CD4-positive, alpha-beta T cell treated with Interleukin-17A for 4 hours (primary cell): ENCODE measurements at places on chromosomes 12 and 14.
A peak's percentile ranks its signal among the peaks of the same experiment; 100 is the strongest.

- DNase-seq: no peak
Measured at GRCh38 chr12:2879853-2880252, 2.8 kb downstream of the RHNO1 start.

DNA sequence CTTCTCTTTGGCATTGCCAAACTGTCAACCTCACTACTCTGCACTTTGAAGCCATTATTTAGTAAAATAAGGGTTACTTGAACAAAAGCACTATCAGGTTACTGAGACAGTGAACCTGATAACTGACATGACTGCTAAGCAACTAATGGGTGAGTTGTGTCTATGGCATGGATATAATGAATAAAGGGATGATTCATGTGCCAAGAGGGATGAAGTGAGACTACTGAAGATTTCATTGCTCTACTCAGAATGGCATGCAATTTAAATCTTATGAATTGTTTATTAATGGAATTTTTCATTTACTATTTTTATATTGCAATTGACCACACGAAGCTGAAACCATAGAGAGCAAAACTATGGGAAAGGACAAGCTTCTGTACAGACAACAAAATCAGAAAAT lies 74.4 kb downstream of the CEP128 start:
- DNase-seq: no peak

DNA sequence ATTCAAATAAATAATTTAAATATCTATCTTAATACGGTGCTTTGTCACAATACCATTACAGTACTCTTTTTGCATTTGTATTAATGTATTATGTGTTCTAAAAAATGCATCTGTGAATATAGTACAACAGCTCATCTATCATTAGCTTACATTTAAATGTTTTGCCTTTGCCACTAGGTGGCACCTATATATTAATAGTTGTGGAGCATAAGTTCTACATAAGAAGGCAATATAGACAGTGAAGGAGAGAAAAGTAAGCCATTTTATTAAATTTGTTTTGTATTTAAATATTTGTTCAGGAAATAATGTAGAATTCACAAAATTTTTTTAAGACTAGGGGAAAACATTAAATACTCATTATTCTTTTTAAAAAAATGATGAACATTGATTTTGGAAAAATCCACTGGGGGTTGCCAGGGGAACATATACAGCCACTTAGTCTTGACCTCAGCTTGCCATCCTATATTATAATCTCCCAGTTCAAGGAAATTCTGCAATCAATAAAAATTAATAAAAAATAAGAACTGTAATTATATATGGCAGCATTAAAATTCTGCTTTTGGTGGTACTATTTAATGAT lies 9.8 kb downstream of the CCER1 start:
- no peak for DNase-seq

DNA sequence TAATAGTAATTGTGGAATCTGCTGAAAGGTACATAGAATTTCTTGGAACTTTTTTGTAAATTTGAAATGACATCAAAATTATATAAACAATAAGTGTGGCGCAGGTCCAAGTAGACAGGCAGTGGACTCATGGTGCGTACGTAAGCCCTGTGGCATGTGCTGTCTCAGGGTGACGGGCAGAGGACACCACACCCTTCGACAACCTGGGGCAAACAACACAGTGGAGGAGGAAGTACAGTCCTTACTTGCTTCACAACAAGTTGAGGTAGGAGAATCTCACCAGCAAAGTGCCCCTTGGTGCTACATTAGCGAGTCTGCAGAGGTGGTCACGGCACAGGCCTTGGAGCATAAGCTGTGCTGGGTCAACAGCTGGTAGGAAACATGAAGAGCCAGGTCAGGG lies 180.9 kb downstream of the AEBP2 start:
- DNase-seq: no peak

GRCh38 chr14:50311337-50311971 lies 575 bp downstream of the L2HGDH start:
- DNase-seq: no peak

DNA sequence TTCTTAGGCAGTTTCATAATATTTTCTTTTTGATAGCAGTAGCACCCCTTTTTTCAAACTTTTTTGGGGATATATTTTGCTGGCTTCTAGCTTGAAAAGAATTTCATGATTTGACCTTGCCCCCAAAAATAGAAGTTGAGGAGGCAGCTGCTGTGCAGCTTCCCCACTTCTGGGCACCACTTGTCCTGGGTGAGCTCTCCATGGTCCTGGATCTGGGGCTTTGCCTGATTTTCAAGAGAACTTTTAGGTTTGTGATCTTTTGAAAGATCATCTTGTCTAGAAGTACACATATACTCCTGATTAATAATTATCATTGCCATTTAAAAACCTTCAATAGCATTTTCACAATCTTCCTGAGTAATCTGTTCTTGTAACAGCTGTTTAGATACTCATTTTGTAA lies 271.6 kb downstream of the NPAS3 start:
- no peak for DNase-seq

- DNase-seq: peak; percentile 59
Measured at GRCh38 chr14:69615496-69616407, 4.4 kb downstream of the SUSD6 start.

DNA sequence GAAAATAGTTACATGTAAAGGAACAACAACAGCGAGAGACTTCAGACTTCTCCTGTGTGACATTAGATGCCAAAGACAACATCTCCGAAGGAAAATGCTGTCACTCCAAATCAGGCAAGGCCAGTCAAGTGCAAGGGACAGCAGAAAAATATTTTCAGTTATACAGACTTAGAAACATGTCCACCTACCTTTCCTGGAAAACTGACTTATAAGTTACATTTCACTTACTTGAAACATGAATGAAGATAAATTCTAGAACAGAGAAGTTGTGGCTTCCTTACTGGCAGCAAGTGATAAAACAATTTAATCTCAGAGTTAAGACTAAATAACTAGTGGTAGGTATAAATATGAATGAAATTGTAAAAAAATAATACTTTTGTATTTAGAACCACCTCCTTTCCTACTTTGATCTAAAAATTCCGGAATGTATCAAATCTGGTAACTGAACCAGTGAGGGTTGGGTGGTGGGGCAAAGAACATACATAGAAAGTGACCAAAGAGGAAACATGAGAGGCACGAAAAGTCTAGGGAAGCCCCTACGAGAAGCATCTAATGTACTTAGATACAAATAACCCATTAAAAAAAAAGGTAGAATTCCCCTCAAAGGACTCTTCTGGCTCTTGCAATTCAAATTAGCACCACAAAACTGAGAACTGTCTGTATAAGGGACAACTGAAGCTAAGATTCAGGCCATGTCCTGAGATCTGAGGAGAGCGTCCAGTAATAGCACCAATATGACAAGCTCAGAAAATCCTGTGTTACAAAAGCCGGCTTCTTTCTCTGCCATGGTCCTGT lies 21.2 kb downstream of the MTHFD1 start:
- DNase-seq: no peak

GRCh38 chr14:106436310-106436905 lies 910.0 kb downstream of the TMEM121 start:
- peak; percentile 74 for DNase-seq

DNA sequence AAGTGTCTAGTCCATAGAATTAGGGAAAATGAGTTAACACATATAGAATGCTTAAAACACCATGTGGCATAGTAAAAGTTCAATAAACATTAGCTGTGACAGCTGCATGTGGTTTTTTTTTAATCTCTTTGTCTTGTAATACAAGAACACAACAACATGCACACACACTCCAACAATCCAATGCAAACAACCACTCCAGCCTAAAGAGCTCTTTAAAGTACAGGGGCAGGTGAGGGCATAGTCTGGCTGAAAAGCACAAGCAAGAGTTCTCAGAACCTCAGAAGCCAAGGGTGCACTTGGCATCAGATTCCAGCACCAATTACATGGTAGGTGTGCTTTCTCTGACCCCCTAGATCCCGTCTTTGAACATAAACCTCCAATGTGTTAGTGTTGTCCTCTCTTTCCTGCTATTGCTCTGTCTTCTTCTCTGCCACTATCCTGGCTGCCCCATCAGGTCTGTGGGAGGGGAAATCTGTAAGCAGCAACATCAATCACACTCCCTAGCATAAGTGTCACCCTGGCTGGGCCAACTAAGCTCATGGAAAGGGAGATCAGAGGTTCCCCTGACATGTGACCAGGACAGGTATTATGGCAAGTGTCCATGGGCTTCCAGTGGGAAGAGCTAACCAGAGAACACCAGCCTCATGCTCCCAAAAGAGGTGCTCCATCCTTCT lies 91.0 kb downstream of the SLC8A3 start:
- no peak for DNase-seq

DNA sequence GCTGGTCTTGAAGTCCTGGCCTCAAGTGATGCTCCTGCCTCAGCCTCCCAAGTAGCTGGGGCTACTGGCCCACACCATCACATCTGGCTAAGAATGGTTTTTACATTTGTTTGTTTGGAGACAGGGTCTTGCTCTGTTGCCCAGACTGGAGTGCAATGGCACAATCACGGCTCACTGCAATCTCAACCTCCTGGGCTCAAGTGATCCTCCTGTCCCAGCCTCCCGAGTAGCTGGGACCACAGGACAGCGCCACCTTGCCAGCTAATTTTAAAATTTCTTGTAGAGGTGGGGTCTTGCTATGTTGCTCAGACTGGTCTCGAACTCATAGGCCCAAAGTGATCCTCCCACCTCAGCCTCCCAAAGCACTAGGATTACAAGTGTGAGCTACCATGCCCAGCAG lies 28.6 kb upstream of the TSPAN9 start:
- DNase-seq: no peak

GRCh38 chr14:69561893-69562292 lies 12.8 kb downstream of the CCDC177 start:
- DNase-seq: no peak

GRCh38 chr14:33609582-33609981 lies 341.3 kb downstream of the EGLN3 start:
- DNase-seq: no peak

DNA sequence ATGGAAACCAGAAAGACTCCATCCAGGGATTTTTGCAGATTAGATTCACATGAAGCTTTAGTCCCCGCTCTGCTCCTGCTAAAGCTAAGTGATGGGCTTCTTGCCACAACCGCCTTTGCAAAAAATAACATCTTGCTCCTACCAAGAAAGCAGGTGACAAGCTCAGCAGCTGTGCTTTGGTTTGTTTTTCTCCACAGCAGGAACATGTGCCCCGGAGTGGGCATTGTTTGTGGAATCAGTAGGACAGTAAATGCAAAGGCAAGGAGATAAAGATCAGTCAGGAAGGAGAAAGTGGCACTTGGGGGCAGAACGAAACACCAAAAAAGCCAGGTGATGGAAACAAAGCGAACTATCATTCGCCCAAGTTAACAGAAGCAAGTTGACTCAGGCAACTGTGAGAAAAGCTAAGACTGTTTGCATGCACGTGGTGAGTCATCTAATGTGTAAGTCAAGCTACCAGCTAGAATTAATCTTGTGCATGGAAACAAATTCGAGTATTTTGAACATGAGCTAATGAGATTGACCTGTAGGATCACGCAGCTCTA lies 165.5 kb upstream of the PLXNC1 start:
- peak; percentile 17 for DNase-seq

DNA sequence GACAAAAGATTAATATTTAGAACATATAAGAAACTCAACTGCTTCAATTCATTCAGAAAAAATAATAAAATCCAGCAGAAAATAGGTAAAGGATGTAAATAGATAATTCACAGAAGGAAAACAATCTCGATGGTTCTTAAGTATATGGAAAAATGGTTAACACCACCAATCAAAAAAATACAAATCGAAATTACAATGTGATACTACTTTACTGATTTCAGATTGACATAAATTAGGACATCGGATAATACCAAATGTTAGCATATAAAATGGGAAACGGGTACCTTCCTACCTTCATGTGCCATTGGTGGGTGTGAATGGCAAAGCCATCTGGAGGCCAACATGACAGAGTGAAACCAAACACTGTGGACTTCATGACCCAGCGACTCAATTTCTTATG lies 1.6 kb upstream of the PPP4R4 start:
- no peak for DNase-seq

- no peak for DNase-seq
Measured at GRCh38 chr12:27178723-27179399, 65.2 kb upstream of the STK38L start.

DNA sequence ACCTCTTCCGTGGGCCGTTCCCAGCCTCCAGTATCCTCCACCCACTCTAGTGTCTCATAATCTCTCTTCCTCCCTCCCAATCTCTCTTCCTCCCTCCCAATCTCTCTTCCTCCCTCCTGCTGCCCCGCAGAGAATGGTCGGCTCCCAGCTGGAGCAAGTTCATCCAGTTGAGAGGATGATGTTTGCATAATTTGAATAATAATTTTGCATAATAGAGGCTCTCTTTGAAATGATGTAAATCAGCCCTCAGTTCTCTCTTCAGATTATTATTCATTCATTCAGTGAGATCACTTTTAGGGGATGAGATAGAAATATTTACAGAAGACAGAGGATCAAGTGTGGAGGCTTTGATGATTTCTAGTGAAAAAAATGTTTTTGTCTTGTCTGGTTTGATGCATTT lies 125.0 kb downstream of the PTPN11 start:
- DNase-seq: no peak

DNA sequence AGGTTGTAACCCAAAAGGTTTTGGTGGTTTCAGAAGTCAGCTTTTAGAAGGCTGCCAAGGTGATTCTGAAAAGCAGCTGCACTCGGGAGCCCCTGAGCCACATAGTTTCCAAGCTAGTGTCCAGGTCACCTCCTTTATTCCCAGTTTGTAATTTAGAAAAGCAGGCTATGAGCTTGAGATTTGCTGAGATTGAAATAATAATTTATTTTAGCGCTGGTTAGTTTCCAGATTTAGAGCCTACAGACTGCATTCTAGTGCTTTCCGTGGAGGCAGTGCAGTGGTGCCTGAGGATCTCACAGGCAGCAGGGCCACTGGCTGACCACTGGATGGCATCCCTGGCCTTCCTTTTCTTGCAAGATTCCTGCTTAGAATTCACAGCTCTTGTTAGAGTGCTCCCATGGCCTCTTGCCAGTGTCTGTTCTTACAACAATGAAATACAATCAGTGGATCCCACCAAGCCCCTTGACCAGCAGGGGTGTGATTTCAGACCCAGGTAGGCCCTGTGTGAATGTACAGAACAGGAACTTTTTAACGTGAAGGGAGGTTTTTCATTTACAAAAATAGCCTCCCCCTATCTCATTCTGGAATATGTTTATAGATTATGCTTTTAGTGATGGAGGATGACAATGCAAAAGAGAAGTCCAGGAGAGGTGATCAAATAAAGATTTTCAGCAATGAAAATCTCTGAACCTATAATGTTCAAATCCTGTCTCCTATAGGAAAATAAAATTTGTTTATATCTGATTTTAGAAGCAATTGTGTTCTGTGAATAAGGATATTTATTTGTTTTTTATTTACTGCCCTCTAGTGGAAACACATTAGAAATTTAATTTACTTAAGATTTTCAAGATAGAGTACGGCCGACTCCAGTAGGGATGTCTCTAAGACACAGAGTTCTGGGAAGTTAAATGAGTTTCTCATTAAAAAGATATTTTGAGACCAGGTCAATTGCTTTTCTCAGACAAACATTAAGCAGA lies 362.1 kb upstream of the STXBP6 start:
- DNase-seq: no peak

- no peak for DNase-seq
Measured at GRCh38 chr12:128817111-128818015, 6.4 kb downstream of the SLC15A4 start.
